NCI-H345 (cell line): ENCODE measurements at places on chromosomes 7 and 10.
A peak's percentile ranks its signal among the peaks of the same experiment; 100 is the strongest.

DNA sequence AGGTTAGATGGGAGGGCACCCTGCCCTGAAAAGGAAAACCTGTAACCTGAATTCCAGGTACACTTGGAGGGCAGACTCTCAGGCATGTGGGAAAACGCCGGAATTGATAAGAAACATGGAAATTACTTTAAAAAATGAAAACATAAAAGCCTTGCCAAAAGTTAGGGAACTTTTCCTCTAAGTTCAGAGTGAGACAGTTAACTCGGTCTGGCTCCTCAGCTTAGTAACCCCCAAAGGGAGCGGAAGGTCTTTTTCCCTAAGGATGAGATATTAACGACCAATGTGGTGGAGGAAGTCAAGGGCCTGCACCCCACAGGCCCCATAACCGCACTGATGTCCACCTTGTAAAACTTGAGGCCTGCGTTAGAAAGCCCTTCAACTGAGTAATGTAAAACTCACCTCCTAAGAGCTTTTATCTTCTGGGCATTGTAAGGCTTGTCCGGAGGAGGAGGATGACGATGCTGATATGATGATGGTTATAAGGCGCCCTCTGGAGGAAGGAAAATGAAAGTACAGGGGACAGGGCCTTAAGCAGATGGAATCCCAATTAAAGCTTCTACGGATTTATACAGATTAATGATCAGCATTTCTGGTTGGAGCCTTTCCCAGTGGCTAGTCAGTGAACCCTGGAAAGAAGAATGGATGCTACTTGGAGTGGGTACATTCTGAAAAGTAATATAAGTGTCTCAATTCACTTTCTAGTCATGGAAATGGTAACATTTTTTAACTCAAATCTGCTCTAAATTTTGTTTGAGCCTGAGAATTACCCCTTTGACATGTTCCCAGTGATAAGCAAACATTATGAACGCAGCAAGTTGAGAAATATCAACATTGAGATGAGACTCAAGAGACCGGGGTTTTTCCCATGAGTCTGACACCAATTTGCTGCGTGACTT lies 694 bp downstream of the COL1A2 start:
- peak; percentile 64 for DNase-seq

- peak; percentile 61 for DNase-seq
These were observed 615 bp downstream of the ARHGAP12 start for GRCh38 chr10:31927884-31928548.

- DNase-seq: no peak
These were observed 44.3 kb downstream of the HOXA1 start for GRCh38 chr7:27051451-27051850.

- no peak for DNase-seq
These were observed 330.4 kb upstream of the AOAH start for GRCh38 chr7:37054624-37055241.

DNA sequence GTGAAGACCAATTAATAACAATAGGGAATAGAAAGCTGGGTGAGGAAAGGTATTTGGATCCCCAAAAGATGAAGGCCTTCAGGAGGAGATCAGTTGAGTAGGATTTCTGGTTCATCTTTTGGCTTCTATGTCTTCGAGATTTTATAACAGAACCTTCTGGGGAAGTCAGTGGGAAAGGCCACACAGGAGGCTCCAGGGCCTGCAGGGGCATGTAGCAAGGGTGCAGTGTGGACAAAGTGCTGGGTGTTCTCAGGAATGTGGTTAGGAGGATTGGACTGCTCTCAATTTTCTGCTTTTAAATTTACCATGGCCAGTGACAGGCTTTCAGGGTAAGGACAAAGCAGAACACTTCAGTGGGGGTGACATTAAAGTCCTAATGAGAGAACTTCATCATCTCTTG lies 378.0 kb downstream of the CCSER2 start:
- no peak for DNase-seq

GRCh38 chr7:17234030-17234397 lies 64.4 kb upstream of the AHR start:
- no peak for DNase-seq

GRCh38 chr7:141320287-141320686 lies 230.9 kb upstream of the AGK start:
- DNase-seq: no peak

DNA sequence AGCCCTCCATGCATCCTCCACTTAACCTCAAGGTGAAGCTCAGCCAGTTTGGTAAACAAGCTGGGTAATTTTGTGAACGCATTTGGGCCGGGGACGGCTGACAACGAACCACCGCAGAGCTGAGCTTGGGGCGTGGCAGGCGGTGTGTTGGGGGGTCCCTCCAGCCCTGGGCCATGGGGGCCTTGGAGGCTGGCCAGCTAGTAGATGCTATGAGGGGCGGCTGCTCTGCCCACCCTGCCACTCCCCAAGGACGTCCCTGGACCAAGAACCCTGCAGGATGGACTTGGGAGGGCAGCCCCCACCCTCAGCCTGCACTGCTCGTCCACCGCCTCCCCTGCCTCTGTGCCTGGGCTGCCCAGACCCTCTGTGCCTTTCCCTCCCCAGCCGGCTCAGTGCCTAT lies 12.0 kb upstream of the SCART1 start:
- DNase-seq: no peak

DNA sequence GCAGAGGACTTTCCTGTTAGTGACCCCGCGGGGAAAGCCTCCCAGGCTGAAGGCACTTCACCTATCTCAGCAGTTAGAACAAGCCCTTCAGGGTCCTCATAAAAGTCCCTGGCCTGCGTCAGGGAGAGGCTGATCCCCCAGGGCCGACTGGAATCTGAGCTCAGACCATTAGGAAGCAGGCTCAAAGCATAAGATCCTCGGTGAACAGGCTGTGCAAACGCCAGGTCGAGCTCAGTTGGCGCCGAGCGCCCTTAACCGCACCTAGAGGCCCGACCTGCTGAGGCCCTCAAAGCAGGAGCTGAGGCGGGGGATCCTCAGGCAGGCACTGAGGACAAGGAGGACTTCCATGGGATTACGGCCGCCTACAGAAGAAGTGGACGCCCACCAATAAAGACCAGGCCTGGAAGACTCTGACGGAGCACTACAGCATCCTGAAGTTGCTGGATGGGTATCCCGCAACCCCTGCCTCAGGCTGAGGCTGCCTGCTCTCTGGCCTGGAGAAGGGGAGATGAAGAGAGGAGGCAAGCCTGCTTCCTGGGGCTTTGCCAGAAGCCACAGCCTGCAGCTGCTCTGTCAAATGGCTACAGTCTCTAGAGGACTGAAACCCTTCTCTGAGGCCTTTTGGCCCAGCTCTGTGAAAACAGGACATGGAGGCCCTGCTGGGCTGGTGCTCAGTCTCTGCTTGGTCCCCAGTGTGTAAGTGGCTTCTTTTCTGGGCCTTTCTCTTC lies 29.9 kb downstream of the LIPJ start:
- no peak for DNase-seq

- DNase-seq: no peak
These were observed 587.7 kb downstream of the KCNMA1 start for GRCh38 chr10:77049896-77050295.

- peak; percentile 65 for DNase-seq
These were observed 29.8 kb downstream of the MTURN start for GRCh38 chr7:30164567-30164966.

- DNase-seq: no peak
These were observed 67.4 kb downstream of the PLXNA4 start for GRCh38 chr7:132508724-132509353.

GRCh38 chr7:42055171-42055570 lies 181.8 kb downstream of the GLI3 start:
- DNase-seq: no peak

GRCh38 chr7:143979998-143980397 lies 20.1 kb upstream of the OR6B1 start:
- DNase-seq: no peak

DNA sequence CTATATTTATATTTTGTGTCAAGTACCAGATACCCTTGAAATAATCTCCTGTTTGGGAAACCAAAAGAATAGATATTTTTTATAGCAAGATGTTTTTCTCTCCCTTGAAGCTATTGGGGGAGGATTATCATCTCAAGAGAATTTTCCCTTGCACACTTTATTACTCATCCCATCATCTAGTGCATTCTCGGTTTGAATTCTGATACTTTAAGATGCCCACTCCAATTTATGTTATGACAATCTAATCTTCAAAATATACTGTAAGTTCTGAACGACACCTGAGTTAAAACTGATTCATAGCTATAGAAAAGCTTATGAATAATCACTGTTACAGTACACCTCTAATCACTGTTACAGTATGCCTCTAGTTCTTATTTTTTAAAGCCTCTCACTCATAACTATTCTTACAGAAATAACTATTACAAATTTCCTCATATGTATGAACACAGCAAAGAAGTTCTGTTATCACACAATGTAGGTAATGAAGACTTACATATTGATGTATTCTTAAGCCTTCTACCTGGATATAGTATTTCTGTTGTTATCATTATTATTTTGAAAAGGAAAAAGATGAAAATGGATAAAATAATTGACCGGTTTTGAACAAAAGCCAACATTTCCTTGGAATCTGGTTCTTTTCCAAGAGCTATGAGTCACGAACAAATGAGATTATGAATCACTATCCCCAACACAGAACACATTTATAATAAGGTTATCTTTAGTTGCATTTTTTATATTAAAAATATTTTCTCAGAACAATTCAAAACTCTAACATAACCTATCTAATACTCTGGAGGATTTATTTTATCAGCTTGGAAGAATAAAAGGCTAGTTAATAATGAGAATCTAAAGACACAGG lies 72.3 kb upstream of the FAM13C start:
- no peak for DNase-seq

DNA sequence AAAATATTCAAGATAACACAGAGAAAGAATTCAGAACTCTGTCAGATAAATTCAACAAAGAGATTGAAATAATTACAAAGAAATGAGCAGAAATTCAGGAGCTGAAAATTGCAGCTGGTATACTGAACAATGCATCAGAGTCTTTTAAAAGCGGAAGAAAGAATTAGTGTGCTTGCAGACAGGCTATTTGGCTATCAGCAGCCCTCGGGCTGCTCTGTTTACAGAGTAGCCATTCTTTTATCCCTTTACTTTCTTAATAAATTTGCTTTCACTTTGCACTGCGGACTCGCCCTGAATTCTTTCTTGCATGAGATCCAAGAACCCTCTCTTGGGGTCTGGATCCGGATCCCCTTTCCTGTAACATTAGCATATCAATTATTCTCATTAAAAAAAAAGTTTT lies 1040.0 kb downstream of the SORCS3 start:
- DNase-seq: no peak

- DNase-seq: no peak
These were observed 7.0 kb downstream of the PKD1L1 start for GRCh38 chr7:47941136-47941844.

DNA sequence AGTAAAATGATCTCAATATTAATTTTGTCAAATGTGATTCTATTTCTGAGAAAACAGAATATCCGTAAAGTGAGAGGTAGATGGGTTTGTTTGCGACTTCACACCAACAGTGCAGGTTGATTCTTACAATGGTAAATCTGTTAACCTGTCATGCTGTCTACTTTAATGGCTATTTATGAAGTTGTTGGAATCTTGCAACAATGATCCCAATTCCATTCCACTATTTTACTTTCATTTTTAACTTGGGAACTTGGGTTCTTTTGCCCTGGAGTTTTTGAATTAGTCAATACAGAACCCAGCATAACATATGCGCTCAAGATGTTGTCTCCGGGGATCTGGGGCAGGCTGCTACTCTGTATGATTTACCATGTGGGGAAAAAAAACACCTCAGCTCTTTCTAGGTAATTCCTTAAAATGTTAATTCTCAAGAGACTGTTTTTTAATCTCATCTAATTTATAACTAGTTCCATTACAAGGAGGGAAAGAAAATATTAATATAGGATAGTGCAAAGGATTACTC lies 1.2 kb downstream of the LGI1 start:
- DNase-seq: no peak
